ENCODE measurements at places on chromosomes 7 and 10.
A peak's percentile ranks its signal among the peaks of the same experiment; 100 is the strongest.

DNA sequence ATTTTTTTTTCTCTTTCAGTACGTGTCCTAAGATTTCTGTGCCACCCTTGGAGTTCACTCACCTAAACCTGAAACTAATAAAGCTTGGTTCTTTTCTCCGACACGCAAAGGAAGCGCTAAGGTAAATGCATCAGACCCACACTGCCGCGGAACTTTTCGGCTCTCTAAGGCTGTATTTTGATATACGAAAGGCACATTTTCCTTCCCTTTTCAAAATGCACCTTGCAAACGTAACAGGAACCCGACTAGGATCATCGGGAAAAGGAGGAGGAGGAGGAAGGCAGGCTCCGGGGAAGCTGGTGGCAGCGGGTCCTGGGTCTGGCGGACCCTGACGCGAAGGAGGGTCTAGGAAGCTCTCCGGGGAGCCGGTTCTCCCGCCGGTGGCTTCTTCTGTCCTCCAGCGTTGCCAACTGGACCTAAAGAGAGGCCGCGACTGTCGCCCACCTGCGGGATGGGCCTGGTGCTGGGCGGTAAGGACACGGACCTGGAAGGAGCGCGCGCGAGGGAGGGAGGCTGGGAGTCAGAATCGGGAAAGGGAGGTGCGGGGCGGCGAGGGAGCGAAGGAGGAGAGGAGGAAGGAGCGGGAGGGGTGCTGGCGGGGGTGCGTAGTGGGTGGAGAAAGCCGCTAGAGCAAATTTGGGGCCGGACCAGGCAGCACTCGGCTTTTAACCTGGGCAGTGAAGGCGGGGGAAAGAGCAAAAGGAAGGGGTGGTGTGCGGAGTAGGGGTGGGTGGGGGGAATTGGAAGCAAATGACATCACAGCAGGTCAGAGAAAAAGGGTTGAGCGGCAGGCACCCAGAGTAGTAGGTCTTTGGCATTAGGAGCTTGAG, at the start of gene CFTR:
Gene CFTR, plus strand, starts transcription at position 801 of the 830 bp plus-strand sequence. CDS start 70 bp downstream, outside the sequence.
- no peak for DNase-seq

GRCh38 chr10:29643771-29644501, 9.2 kb upstream of the SVIL start:
- DNase-seq: no peak

GRCh38 chr7:34042406-34042805, 137.1 kb downstream of the BMPER start:
- no peak for DNase-seq

DNA sequence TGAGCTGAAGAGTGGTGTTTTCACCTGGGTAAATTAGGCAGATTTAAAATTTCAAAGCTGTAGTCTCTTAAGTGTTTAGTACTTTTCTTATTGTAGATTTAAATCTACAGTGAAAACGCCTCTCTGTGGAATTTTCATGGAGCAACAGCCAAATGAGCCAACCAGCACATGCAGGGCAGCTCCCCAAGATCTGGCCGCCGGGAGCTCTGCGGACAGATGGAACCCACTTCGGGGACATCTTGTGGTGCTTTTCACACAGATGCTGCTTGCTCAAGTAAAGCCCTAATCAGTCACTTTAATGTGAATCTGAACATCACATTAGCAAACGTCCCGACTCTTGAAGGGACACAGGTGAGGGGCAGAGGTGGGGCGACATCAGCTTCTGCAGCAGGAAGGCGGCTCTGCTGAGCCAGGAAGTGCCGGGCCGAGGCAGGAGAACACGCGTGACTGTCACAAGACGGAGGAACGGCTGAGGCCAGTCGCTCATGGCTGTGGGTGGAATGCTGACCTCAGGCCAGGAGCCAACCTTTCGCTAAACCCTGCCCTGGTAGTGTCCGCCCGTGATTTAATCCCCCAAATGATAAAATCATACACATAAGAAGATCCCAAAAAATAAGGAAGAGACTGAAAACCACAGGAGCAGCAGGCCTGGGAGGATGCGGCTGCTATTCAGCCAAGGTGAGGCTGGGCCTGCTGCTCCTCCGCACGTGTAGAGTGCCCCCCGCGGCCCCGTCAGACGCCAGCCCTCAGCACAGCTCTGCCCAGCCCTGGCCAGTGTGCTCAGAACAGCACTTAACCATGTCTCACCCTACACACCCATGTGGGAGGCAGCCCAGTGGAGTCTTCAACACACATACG, 256.8 kb downstream of the ZMYND11 start:
- no peak for DNase-seq

GRCh38 chr10:5070648-5071410, 23.4 kb upstream of the AKR1C3 start:
- DNase-seq: no peak

DNA sequence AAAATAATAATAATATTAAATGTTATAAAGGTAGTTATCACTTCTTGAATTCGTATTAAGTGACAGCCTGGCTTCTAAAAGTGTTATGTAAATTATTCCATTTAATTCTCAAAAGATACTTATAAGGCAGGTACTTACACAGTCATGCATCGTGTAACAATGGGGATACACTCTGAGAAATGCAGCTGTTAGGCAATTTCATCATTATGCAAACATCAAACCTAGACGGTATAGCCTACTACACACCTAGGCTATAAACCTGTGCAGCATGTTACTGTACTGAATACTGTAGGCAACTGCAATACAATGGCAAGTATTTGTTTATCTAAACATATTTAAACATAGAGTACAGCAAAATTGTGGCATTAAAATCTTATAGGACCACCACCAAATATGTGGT, 1.5 kb downstream of the IFIT1 start:
- DNase-seq: no peak

GRCh38 chr7:64849250-64849923, 53.7 kb upstream of the ZNF273 start:
- no peak for DNase-seq

- no peak for DNase-seq
These were observed 152.8 kb downstream of the ARHGAP21 start for GRCh38 chr10:24570658-24571426.

DNA sequence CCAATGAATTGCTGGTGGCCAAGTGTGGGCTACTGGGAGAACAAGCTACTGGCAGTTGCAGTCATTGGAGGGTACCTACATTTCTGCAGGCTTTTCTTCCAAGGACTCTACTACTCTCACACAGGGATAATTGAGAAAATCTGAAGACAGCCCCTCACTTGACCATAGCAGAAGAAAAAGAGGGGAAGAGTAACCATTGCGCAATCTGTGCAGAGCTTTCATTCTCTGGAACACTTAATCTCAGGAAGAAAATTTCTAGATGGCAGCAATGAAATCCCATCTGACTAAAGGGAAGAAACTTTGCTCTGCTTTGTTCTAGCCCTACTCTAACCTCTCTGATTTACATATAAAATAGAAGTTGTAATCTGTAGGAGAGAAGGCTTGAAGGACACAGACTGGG, 1239.6 kb upstream of the SORCS1 start:
- DNase-seq: no peak

GRCh38 chr10:19958787-19959186, 142.6 kb downstream of the PLXDC2 start:
- DNase-seq: no peak

DNA sequence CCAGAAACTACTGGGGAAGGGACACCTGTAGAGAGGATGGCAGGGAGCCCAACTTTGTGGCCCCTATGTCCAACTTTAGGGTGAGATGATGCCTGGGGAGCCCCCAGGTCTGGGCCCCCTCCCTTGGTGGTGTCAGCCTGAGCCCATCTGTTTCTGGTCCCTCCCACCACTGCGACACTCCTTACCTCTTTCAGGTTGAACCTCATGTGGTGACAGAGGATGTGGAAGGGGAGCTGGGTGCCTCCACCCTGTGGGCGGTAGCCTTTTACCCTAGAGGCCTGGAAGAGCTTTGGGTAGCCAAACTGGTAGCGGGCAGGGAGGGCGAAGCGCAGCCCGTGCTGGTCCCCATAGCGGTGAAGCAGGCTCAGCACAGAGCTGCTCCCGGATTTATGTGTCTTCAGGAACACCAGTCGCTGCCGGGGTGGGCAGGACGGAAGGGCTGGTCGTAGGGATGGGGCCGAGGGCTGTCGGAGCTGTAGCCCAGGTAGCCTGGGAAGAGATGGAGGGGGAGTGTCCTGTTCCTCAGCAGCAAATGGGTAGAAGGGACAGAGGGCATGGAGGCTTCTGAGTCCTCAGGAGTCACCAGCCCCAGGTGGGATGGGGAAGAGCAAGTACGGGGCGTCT, 2.0 kb downstream of the GAL3ST4 start:
- DNase-seq: peak; percentile 59

DNA sequence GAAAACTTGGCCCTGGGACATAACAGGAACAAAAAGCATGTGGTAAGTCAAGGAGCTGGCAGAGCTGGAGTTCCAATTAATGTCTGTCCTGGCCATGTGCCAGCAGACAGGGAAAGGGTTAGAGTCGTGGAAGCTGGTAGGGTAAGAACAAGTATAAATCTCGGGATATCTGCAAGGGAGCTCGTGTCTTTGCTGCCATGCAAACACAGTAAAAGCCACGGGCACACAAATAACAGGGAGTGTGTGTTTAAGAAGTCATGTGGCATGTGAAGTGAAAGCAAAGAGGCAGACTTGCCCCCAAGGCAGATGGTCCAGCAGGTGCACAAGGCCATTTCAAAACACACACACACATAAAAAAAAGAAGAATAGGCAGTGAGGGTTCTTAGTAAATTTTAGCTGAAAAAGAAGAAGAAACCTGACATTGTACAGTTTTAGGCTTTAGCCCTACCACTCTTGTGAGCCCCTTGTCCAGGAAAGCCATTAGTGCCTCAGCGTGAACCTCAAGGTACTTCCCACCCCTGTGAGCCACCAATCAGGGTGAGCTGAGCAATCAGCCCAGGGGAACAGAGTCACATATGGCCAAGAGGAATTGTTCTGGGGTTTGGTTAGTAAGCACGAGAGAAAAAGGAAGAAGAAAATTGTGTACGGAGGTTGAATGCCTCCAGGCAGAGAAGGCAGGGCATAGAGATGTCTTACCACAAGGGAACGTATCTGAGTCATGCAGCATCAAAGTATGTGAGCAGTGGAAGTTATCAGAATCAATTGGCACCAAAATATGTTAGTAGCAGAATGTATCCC, 32.8 kb upstream of the ARHGAP12 start:
- no peak for DNase-seq

Data from CD8-positive, alpha-beta memory T cell (primary cell).